ENCODE measurements at places on chromosomes 6 and 20.

- DNase-seq, result peak; percentile 55
These were observed 45.3 kb downstream of the B4GALT5 start for GRCh38 chr20:49668181-49668877.

GRCh38 chr6:75326557-75327258 is 42.1 kb upstream of the TMEM30A start:
- DNase-seq, result no peak

GRCh38 chr6:113647143-113647889 is 209.8 kb upstream of the MARCKS start:
- no peak for DNase-seq

DNA sequence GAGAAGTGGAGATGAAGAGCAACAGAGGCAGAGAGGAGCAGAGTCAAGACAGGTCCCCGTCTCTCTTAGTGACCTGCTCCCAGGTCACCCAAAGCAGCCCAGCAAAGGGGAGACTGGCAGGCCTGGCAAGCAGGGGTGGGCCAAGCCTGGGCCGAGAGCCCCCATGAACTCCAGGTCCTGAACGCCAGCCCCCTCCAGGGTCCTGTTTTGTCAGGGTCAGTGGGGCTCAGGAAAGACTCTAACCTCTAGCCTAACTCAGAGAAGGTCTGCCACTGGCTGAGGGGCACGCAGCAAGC is 1.2 kb downstream of the NECAB3 start:
- DNase-seq, result no peak

DNA sequence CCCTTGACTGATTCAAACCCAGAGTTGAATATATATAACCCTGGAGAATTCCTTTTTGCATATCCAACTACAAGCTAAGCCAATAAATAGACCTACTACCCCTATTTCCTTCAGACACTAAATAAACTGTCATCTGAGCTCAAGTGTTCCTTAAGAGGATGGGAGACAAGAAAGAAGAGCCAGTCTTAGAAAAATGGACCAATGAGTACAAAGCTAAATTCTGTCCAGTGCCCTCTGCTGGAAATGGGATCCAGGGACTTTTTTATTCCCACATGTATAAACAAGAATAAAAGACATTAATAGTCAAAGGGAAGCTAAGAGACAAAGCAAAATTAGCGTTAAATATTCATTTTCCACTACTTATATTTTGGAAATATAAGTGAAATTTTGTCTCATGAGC is 4.8 kb downstream of the PPP1R10 start:
- DNase-seq, result no peak

DNA sequence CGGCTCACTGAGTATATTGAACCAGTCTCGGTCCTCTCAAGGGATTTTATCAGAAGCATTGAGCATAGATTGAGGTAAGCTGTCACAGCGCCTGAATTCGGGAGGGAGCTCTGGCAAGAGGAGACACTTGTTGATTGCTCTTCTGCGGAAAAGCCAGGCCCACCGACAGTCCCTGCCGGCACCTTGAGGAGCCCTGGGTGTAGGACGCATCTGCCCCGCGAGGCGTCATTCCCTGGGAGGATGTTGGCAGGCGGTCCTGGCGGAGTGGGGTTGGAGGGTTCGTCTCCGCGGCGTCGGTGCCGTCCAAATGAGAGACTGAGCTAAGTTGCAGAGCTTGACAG is 843 bp downstream of the FBXO9 start:
- peak; percentile 23 for DNase-seq

DNA sequence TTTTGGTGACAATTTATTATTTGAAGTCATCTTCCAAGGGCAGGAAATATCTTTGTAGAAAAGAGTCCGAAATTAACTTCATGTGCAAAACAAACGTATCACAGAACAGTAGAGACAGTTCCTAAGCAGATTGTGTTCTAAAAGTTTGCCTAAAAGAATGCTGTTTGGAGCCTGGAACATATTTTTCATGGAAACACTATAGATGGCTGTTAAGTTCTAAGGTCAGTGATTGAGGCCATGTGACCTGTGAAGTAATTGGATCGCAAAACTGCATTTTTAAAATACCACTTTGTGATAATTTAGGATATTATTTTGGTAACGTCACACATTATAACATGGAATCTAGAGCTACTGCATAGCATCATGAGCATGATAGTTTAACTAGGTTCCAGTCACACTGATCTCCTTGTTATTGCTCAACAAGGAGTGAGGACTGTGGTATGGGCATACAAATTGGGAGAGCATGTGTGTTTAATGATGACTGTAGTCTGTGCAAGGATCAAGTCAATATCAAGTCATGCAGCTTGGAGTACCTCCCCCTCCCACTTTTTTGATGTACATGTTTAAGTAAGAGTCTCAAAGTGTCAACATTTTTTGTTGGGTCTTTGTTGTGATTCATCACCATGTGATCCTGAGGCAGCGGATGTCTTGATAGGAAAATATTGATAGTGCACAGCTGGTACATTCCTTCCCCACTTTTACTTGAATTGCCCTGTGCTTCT is 609.3 kb upstream of the CITED2 start:
- DNase-seq, result no peak

DNA sequence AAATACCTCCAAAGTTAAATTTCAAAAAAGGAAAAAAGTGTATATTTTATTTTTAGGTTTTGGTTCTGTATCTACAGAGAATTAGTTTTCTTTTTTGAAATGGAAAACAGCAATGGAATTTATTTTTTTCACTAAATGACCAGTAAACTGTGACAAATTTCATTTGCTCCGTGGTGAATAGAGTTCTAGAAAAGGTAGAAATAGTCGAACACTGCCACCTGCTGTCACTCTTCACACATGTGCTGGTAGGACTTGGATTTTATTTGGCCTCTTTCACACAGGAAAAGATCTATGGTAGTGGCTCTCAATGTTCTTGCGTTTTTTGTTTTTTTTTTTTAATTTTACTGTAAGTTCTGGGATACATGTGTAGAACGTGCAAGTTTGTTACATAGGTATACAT is 312.5 kb downstream of the EYA4 start:
- no peak for DNase-seq

- DNase-seq, result peak; percentile 49
These were observed 25.3 kb downstream of the RBCK1 start for GRCh38 chr20:433300-433975.

GRCh38 chr20:12570371-12570770 is 438.4 kb upstream of the SPTLC3 start:
- no peak for DNase-seq

- no peak for DNase-seq
These were observed 392.0 kb upstream of the FLRT3 start for GRCh38 chr20:14729390-14729789.

- peak; percentile 41 for DNase-seq
These were observed 33.2 kb downstream of the ADA start for GRCh38 chr20:44618318-44618731.

GRCh38 chr6:36964349-36964748 is 9.8 kb downstream of the PI16 start:
- no peak for DNase-seq

DNA sequence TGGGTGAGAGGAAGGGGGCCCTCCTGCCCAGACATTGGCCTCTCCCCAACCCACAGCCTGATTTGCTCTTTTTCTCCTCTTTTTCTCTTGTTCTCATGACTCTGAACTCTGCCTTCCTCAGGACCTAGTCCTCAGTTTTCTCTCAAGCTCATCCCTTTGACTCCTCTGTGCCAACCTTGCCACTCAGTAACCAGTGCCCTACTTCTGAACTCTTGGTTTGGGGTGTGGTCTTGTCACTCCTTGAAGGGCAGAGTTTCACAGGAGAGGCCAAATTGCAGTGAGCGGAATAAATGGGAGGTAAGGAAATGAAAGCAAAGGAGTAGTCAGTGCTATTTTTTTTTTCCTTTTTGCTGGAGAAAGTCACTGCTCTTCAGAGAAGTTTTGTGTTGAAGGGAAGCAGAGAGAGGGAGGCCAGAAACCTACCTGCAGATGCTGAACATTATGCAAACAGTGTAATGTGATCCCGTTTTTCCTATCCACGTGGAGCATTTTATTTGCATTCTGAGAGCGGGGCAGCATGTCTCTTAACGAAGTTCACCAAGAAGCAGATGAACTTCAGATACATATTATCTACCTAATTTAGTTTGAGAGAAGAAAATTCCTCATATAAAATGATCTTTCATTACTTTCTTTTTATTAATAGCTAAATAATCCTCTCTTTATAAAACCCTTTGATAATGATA is 26.9 kb downstream of the CFAP61 start:
- no peak for DNase-seq

- no peak for DNase-seq
These were observed 694.9 kb upstream of the ID4 start for GRCh38 chr6:19142275-19142674.

GRCh38 chr6:138278326-138278725 is 60.0 kb upstream of the PBOV1 start:
- no peak for DNase-seq

- DNase-seq, result no peak
These were observed 182.7 kb downstream of the TBX18 start for GRCh38 chr6:84581494-84582259.

- no peak for DNase-seq
These were observed 149.8 kb upstream of the PCSK2 start for GRCh38 chr20:17077030-17077429.

GRCh38 chr6:16850681-16851026 is 89.4 kb upstream of the ATXN1 start:
- no peak for DNase-seq

GRCh38 chr20:910870-911770 is 5.0 kb downstream of the ANGPT4 start:
- DNase-seq, result no peak

GRCh38 chr6:149249370-149250357 is 67.8 kb upstream of the TAB2 start:
- no peak for DNase-seq

DNA sequence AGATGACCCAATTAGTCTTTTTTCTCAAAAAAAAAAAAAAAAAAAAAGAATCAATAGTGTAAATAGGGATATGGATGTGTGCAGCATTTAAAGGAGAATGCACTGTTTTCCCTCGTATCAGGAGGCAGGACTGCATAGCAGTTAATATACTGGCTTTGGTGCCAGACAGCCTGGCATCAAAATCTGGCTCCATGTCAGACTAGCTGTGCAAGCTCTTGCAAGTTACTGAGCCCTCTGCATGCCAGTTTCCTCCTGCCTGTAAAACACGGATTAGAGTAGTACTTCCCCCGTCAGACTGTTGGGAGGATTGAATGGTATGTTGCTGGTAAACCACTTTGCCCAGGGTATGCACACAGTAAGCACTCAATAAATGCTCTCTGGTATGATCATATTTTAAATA is 594.2 kb upstream of the CHD6 start:
- DNase-seq, result no peak

- DNase-seq, result peak; percentile 63
These were observed 31.8 kb upstream of the PTPN1 start for GRCh38 chr20:50478162-50478990.

DNA sequence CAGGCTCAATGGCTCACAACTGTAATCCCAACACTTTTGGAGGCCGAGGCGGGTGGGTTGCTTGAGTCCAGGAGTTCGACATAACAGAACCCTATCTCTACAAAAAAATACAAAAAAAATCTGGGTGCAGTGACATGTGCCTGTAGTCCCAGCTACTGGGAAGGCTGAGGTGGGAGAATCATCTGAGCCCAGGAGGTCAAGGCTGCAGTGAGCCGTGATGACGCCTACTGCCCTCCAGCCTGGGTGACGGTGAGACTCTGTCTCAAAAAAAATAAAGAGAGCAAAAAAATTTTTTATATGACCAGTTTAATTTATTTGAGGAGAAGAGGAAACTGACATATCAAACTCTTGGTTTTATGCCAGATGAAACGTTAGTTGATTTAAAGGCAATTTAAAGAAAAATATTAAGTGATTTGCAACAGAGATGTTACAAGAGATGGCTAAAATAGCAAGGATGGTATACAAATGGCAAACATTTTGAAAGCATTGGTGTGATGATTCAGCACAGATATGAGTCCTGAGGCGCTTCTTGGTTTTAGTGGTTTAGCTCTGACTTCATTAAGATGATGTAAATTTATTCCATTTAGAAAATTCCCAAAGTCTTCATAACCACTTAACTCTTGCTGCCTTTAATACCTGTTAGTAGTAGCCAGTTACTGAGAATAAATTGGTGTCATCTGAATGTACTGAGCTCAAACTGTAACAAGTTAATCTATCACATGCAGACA is 17.7 kb downstream of the GTF2H5 start:
- DNase-seq, result no peak

DNA sequence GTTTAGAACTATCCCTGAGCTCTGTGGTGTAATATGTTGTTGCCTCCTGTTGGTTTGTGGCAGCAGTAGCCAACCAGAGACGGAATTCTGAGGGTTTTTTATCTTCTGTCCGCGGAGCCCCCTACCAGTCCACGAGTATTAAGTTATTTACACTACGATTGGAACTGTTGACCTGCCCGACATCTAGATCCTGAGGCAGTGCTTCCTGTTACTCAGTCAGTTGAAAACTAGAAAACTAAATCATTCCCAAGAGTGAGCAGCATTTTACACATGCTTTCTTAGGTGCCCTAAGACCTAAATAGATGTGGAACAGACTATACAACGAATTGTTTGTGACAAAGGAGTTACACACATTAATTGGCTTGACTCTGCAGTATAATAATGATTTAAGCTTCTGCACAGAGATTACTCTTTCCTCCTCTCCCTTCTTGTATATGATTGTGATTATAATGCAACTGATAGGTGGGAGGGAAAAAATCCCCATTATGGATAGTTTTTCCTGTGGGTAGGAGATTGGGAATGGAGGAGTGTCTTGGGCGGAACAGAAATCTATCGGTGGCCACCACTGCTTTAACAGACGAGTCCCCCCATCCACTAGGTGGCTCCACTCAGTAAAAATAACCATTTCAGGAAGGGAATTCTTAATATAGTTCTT is 1.7 kb downstream of the LOC128125822 start:
- DNase-seq, result peak; percentile 14

- no peak for DNase-seq
These were observed 332.4 kb upstream of the PRDM1 start for GRCh38 chr6:105753620-105754211.

- DNase-seq, result no peak
These were observed 6.7 kb downstream of the NCOA5 start for GRCh38 chr20:46083101-46083500.

DNA sequence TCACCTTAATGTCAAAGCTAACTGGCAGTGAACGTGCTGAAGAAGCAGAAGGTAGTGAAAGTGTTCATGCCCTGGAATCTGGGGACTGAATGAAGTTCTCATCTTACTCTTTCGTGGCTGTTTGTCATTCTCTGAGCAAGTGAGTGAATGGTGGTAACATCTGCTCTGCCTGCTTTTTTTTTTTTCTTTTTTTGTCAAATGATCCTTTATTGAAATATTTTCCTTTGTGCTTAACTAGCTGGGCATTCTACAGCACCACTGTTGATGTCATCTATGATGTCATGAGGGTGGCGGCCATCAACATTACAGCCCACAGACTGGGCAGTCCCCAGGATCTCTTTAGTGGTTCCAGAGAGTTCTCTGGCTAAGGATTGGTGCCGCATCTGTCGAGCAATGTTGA is 65.2 kb downstream of the RIN2 start:
- no peak for DNase-seq

- DNase-seq, result no peak
These were observed 14.6 kb downstream of the PDYN start for GRCh38 chr20:1979106-1979778.

- DNase-seq, result no peak
These were observed 329.1 kb downstream of the TFAP2B start for GRCh38 chr6:51147756-51148155.

Measured in stimulated activated CD4-positive, alpha-beta T cell treated with anti-CD3 and anti-CD28 coated beads, Interleukin-4, amount 100 ng/mL, for 4 hours (primary cell).